ENCODE measurements at places on chromosomes 3 and 15.

GRCh38 chr3:32553973-32554372 lies 16.7 kb downstream of the DYNC1LI1 start:
- DNase-seq, result no peak

- no peak for DNase-seq
These were observed 10.4 kb downstream of the TTC14 start for GRCh38 chr3:180612364-180612763.

- DNase-seq, result peak; percentile 67
These were observed 583.2 kb downstream of the EPHA3 start for GRCh38 chr3:89690646-89691045.

DNA sequence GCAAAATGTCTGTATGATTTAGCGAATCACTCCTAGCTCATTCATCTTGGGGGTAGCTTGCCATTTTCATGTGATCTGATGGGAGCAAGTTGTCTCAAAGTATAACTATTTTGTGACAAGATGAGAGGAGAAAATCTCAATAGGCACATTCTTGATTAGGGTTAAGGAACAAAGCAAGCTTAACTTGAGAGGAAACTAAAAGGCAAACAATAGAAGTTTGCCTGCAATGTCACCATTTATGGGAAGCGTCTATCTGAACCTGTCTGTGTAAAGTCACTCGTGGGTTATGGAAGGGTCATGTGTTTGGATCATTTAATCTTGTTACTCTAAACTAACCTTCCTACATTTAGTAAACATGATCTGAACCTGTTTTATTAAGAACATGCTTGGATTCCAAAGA lies 232.5 kb downstream of the CDIN1 start:
- no peak for DNase-seq

GRCh38 chr3:126996905-126997304 lies 14.0 kb downstream of the PLXNA1 start:
- no peak for DNase-seq

DNA sequence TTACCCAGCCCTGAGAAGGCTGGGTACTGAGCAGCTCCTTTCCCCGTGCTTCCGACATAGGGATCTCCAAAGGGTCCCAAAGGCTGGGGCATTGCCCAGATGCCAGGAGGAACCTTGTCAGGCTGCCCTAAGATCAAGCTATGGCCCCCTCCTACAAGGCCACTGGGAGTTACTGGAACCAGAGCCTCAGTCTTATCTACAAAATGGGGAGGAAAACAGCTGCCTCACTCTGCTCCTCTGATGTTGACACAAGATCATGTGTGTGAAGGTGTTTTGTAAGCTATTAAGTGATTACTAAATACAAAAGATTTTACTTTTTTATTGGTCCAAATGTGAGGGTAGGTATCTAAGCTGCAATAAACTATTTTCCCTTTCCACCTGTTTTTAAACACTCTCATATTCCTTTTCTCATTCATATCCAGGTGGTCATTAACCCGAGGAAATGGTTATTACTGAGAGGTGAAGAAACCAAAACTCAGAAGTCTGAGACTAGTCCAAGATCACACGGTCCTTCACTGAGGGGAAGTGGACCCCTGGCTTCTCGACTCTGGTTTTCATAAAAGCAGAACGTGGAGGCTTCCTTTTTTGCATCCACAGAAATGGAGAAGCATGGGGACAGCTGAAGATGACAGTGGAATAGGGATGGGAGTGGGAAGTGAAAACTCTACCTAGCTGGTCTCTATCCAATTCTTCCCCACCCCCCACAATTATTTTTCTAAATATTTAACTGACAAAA lies 1.7 kb downstream of the ARPIN start:
- no peak for DNase-seq

Data from NCI-H82 (cell line).